ENCODE measurements at places on chromosomes 1 and 21.

DNA sequence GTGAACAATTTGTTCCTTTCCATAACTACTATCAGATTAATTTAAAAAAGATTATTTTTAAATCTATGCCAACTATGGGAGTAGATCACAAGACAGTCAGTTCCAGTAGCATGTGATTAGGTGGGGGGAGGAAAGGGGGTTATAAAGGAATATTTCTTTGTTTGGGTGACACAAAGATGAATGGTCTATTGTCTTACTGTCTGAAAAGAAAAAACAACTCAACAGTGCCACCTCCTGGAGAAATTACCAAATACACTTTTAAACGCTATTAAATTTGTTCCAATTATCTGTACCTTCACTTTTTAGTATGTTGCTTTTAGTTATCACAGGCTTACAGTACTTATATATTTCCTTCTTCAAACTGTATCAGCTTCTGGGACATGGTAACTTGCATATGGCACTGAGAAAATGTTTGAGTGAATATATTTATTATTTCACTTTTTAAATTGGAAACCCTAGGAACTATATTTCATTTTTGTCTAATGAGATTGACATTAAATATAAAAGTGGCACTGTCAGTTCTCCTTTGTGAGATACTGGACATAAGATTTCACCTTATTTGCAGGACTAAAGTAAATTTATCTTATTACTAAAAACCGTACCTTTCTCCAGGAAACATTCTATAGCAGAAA, 1.7 kb upstream of the SORT1 start:
- DNase-seq, result no peak

DNA sequence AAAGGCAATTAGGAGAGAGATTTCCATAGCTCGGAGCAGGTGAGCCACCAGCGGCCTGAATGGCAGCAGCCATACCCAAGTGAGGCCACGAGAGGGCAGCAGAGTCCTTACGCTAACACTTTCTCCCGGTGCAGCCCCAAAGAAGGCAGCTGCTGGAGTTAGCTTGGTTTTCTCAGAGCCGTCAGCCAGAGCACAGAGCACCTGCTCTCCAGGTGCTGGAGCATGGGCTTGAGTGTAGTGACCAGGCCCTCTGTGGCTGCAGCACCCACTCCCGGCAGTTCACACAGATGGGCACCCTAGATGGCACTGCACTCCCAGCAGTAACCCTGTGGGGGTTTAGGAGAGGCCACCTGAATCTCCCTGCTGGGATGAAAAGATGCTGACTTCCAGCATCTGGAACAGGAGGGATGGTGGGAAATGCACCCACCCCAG, 45.8 kb downstream of the TMCC2 start:
- peak; percentile 84 for DNase-seq

- no peak for DNase-seq
Measured at GRCh38 chr1:31501505-31501904, 74.8 kb upstream of the TINAGL1 start.

DNA sequence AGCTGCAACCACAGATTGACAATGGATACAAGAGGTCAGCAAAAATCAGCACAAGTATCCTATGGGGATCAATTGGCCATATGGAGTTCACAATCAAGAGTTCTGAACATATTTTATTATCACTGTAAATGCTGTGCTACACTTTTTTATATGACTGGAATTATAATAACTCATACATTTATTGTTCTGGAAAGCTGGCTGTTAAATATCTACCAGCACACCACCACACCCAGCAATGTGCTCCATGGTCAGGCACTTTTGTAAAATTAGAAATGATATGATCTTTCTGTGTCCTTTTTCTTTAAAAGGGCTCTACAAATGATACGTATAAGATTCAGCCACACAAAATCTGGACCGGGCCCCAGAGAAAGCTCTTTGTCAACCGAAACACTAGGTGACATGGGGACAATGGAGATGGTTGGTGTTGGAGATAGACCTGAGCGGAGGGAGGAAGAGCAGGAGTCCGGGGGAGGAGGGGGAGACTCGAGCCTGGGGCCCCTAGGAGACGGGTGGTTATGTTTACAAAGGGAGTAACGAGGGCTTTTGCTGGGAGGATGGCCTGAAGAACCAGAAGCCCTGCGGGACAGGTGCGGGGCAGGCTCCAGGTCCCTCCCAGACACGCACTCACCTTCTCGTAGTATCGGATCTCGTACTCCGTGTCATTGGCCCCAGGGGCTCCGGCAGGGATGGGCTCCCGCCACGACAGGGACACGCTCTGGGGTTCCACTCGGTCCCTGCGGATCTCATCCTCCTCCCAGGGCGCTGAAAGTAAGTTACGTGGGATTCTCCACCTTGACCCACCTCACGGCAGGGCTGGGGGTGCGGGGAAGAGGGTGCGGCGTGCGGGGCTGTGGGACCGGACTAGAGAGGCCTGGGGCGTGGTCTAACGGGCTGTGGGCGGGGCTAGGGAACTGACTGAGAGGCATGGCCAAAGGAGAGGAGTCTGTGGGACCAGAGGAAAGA, 30.0 kb downstream of the EPHA10 start:
- no peak for DNase-seq

GRCh38 chr1:229509576-229509975, 1.4 kb upstream of the NUP133 start:
- DNase-seq, result no peak

GRCh38 chr1:17136936-17137335, 17.7 kb upstream of the PADI2 start:
- no peak for DNase-seq

- no peak for DNase-seq
Measured at GRCh38 chr1:38746402-38746935, 113.1 kb downstream of the RRAGC start.

- no peak for DNase-seq
Measured at GRCh38 chr1:115088115-115088778, 1.1 kb downstream of the TSPAN2 start.

GRCh38 chr1:169044296-169044695, 62.2 kb upstream of the ATP1B1 start:
- peak; percentile 37 for DNase-seq

- no peak for DNase-seq
Measured at GRCh38 chr1:165069829-165070228, 286.7 kb downstream of the LMX1A start.

DNA sequence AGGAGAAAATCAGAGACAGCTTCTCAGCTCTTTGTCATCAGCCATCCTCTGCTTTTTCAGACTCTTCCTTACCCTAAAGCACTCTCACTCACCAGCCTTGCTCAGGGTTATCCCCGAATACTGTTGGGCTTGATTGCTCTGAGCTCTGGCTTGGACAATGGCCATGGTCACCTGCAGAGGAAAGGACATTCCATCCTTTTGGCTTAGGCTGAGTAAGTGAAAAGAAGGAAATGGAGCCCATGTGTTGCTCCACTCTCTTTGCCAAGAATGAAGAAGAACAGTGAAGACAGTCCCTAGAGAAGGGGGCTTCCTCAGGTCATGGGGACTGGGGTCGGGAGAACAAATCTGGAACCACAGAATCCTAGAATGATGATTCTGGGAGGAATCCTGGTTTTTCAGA, 2.3 kb downstream of the MTMR11 start:
- DNase-seq, result no peak

- no peak for DNase-seq
Measured at GRCh38 chr1:113320972-113321680, 69.2 kb upstream of the MAGI3 start.

GRCh38 chr21:36186081-36186480, 29.5 kb downstream of the DOP1B start:
- DNase-seq, result no peak

- no peak for DNase-seq
Measured at GRCh38 chr1:231986631-231987336, 360.2 kb downstream of the DISC1 start.

- peak; percentile 36 for DNase-seq
Measured at GRCh38 chr1:92980732-92981647, 19.7 kb upstream of the DIPK1A start.

- DNase-seq, result no peak
Measured at GRCh38 chr1:50106095-50106761, 2.5 kb upstream of the ELAVL4 start.

DNA sequence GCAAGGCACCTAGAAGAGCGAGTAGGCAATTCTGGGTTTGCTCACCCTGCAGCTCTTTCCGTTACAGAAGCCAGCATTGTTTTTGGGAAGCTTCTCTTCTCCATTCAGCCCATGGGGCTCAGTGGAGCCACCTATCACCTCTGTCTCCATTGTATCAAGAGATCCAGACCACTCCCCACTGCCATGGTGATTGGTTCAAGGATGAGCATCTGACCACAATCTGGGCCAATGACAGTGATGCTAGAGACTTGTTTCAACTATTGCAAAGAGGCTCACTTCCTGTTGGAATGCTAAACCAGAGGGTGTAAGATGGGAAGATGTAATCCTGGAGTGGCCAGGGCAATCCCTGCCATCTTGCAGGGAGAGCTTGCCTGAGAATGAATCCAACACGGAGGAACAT, 6.6 kb downstream of the SPATA21 start:
- DNase-seq, result no peak

DNA sequence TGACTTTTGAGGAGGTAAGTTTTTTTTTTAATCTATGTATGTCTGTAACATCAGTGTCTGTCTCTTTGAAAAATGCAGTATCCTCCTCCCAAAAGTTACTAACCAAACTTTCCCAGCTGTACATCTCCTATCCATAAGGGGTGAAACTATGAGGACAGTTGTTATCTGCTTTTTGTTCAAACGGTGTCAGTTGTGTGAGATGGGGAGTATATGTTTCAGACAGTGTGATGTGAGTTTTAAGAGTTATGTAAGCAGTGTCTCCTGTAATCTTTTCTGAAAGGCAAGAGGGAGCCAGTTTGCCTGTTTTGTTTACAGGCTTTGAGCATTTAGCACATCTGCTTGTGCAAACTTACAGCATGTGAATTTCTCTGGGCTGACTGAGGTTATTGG, 34.8 kb upstream of the CACYBP start:
- no peak for DNase-seq

- DNase-seq, result no peak
Measured at GRCh38 chr1:7390604-7391000, 380.5 kb upstream of the VAMP3 start.

- DNase-seq, result peak; percentile 16
Measured at GRCh38 chr1:36223381-36223995, 755 bp upstream of the THRAP3 start.

GRCh38 chr1:61638911-61639605, 85.9 kb downstream of the TM2D1 start:
- DNase-seq, result no peak

- DNase-seq, result no peak
Measured at GRCh38 chr1:86860020-86860419, 53.9 kb downstream of the SELENOF start.

GRCh38 chr1:158285756-158286241, 3.9 kb upstream of the CD1C start:
- no peak for DNase-seq

- no peak for DNase-seq
Measured at GRCh38 chr1:109573785-109574184, 25.4 kb downstream of the GNAI3 start.
